ACHN (cell line): ENCODE measurements at places on chromosomes 16 and 17.
A peak's percentile ranks its signal among the peaks of the same experiment; 100 is the strongest.

GRCh38 chr17:14135906-14136590 lies 66.7 kb downstream of the COX10 start:
- DNase-seq = no peak

DNA sequence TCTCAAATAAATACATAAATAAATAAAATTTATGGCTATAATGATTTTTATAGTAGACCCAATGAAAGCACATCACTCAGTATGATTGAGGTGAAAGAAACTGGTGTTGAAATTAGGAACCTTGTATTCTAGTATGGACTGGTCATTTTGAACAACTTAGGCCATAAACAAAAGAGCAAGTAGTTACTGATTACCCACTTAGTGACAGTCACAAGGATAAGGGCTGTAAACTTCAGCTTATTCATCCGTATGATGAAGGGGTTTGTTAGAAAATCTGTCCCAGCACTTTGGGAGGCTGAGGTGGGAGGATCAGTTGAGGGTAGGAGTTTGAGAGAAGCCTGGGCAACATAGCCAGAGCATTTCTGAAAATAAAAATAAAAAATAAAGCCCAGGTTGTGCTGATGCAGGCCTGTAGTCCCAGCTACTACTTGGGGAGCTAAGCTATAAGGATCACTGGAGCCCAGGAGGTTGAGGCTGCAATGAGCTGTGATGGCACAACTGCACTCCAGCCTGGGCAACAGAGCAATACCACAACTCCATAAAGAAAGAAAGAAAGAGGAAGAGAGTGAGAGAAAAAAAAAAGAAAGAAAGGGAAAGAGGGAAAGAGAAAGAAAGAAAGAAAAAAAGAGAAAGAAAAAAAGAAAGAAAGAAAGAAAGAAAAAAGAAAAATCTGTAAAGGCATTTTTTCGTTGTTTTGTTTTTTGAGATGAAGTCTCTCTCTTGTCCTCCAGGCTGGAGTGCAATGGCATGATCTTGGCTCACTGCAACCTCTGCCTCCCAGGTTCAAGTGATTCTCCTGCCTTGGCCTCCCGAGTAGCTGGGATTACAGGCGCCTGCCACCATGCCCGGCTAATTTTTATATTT lies 4.2 kb upstream of the SPAG9 start:
- DNase-seq = no peak

DNA sequence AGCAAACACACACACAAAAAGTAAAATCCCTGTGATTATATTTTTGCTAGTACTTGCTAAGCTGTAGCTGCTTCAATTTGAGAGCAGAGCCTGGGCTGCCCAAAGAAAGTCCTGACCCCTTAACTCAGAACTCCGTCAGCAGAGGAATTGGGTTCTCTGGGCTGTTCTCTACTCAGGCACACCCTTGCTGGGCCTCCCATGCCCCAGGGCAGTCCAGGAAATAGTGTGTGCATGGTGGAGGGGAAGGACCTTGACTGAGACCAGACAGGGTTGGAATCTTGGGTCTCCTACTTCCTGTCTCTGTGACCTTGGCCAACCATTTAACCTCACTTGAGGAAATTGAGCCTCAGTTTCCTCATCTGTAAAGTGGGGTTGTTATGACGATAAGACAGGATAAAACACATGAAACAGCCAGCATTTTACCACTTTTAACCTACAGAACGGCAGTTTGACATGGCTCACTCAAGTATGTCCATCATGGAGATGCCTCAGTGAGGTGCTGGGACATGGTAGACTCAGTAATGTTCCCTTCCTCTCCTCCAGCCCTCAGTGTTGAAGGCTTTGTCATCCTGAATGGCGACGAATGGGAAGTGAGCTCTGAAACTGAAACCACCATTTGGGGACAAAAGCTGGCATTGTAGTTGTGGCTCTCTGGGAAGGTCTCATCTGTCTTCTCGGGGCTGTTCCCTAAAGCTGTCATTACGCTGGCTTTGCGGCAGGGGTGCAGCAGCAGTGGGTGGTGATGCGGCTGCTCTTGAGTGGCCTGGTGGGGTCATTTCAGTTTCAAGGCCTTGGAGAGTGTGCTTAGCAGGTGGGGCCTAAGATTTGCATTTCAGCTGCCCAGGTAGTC lies 74.9 kb downstream of the CMIP start:
- DNase-seq = no peak

DNA sequence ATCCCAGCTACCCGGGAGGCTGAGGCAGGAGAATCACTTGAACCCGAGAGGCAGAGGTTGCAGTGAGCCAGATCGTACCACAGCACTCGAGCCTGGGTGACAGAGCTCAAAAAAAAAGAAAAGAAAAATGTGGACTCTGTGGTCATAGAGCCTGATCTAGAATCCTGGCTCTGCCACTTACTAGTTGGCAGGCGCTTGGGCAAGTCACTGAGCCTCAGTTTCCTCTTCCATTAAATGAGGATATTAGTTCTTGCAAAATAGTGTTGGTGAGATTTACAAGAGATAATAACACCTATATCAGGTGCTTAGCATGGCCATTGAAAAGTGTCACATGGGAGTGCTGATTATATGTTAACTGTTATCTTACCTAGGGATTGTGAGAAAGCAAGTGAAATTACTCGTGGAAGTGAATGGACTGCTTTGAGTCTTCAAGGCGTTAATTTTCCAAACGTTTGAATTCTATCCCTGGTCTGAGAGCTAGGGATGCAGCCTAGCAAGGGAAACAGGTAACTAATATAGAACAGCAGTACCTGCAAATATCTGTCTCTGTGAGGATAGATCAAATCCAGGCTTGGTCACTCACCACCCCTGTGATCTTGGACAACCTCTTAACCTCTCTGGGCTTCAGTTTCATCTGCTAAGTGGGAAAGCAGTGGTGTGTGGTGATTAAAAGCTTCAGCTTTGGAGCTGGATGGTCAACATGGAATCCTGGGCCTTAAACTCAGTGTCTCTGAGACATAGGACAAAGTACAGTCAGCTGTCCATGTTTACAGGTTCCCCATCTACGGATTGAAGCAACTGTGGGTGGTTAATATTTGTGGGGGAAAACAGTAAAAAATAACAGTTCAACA lies 953 bp upstream of the NSMCE1 start:
- no peak for DNase-seq

DNA sequence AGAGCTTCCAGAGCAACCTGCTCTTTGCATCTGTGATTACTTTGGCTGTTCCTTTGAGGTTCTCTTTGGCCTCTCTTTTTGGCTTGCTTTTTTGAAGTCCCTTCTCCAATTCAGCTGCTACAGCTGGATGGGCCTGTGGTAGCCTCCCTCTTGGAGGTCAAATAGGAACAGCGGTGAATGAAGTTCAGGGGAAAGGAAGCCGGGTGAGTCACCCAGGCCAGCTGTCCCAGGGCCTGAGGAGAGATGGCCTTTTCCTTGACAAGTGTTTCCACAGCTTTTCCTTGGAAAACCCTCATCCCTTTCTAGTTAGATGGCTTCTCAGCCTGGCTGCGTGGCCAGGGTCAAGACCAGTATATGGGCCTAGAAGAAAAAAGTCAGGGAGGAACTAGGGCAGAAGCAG lies 103.1 kb downstream of the STX8 start:
- DNase-seq = no peak

- peak; percentile 40 for DNase-seq
These were observed 1.3 kb downstream of the RBBP6 start for GRCh38 chr16:24540602-24541210.

- peak; percentile 36 for DNase-seq
These were observed 721 bp downstream of the TBCD start for GRCh38 chr17:82752371-82753200.

DNA sequence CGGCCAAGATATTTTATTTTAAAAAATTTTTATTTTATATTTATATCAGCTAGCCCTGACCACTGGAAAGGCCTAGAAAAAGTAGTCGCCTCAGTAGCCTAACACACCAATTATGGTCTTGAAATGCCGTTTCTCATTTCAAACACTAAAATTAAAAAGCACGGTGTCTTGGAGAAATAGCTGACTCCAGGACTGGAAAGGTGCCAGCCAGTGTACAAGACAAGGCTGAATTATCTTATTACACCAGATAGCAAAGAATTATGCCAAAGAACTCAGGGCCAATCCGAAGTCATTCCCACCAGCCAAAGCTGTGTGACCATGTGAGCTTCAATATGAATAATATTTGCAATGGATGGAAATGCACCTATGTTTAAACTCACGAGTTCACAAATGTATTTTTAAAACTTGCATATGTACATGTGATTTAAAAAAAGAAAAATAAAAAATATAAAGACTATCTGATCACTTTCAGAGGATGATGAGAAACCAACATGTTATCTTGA lies 19.9 kb upstream of the ATP2C2 start:
- no peak for DNase-seq

- no peak for DNase-seq
These were observed 7.5 kb upstream of the DNAJA2 start for GRCh38 chr16:46980926-46981325.

DNA sequence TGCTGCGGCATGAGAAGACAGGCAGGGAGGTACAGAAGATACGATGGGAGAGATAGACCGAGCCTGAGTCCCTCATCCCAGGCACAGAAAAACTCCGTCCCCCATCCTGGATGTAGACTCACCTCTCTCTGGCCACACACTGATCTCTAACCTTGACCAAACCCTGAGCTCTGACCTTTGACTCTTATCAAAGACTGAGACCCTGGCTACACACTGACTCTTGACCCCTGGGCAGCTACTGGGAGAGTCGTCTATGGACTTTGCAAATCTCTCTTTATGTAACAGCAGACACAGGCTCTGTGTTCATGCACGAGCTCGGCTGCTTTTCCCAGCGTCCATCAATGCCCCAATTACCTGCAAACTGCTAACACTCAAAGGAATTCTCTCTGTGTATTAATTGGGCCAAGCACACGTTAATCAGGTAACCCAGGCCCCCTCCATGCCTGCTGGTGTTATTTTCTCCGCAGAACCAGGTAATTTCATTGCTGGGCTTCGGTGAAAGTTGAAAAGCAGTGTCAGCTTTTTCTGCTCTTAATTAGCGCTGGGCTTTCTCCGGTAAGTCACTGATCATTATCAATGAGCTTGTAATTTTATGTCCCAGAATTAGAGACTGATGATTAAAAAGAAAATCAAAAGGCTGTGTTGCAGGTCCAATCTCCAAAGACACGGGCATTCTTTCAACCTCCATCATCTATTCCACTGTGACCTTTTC lies 179.4 kb upstream of the NLRP1 start:
- no peak for DNase-seq

DNA sequence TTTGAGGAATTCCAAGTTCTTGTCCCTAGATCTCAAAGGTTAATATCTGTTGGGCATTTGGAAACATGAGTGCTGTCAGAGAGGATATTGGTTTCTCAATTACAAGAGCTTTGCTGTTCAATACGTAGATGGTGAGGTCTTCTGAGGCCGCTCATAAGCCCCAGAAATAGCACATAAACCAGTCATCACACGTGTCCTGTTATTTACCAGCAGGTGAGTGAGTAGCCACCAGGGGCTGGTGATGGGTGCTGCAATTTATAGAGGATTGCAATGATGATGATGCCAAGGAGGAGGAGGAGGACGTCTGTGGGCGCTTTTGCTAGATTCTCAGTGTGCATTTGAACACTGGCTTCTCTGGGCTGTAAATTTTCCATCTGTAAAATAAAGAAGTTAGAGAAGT lies 89.0 kb downstream of the SALL1 start:
- DNase-seq = no peak

DNA sequence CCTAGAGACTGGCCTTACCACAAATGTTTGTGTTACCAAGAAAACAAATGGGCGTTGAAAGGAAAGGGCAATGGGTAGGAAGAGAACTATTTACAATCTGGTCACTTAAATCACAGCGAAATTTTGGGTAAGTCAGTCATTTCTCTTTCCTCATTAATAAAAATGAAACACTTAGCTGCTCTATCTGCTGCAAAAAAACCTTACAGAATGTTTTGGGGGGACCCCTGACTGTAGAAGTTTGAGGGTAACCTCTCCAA lies 742 bp upstream of the NUTF2 start:
- peak; percentile 9 for DNase-seq

DNA sequence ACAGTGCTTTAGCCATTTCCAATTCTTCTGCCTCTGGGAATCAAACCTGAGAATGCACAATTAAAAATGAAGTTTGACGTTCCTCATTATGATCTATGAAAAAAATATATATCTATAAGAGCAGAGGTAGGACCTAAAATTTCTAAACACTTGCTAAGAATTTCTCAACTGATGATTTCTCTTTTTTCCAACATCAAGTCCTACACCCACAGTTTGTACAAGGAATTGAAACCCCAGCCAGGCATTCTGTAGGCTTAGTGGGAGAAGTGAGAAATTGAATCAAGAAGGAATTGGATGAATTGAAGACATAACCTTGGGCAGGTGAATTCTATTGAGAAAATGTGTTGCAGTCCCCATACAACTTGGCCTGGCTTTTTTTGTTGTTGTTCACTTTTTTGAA lies 2.7 kb downstream of the CACNG3 start:
- DNase-seq = no peak

DNA sequence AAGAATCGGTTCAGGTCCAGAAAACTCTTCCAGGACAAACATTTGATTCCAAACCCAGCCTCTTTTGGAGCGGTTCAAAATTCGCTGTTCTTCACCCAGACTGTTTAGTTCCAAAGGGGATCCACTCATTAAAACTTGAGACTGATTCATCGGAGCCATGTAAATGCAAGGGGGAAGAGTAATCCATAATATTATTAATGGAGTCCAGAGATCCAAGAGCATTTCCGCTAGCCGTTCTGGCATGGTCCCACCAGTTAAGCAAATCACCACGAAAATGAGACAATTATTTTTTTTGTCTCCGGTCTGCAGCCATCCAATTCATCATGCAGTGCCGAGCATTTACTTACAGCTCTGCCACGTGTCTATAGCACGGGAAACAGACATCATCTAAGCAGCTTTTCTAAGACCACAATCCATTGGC lies 15.1 kb downstream of the CDH8 start:
- no peak for DNase-seq

DNA sequence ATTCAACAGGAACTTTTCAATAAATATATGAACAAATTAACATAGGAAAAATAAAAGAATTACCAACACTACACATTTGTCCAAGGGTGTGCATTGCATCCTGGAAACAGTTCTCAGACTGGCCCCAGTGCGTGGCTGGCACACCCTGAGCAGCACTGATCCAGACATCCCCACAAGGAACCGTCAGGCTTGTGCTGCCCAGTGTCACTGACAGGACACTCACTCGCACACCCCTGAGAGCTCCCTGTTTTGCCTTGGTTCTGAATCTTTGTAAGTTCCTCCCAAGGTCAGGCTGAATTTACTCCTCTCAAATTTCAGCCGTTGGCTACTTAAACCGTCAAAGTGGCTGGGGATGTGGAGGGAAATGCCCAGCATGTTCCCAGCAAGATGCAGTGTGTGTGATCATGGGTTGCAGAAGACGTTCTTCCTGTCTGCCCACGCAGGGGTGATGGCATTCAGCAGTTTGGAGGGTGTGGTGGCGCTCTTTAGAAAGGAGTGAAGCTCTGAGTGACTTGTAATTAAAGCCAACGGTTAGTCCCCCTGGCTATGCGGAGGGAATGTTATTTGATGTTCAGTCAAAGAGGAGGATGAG lies 1.7 kb downstream of the MT2A start:
- DNase-seq = peak; percentile 87

- no peak for DNase-seq
These were observed 5.9 kb downstream of the CCDC154 start for GRCh38 chr16:1438229-1439057.

DNA sequence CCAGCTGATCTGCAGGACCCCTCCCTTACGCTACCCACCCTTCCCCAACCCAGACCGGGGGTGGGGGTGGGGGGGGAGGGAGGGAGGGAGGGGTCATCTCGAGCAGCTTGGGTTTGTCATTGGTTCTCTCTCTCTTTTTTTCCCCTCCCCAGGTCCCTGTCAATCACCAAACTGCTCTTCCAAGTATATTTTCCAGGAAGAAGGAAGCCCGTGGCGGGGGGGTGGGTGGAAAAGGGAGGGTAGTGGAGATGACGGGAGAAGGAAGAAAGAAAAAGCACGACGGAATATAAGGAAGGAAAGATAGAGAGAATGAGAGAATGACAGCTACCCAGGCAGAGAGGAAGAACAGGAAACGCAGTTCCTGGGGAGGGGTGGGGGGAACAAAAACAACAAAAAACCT lies 17.9 kb downstream of the SALL1 start:
- no peak for DNase-seq
